T-helper 2 cell treated with Interferon-gamma antibody and Interleukin-4, amounts not matched to agents 100 ng/mL and 5 ng/mL, for 36 hours (primary cell): ENCODE measurements at places on chromosomes 7 and 10. TPM values are rescaled to one million over a fixed set of nuclear protein-coding genes. Genes with fewer than 3 reads are reported as not detected.

DRGX gene
- not detected in 2 replicates for total RNA-seq

ADIRF gene
- not detected in 2 replicates for total RNA-seq

HOXA5 gene
- not detected in 2 replicates for total RNA-seq

HEPACAM2 gene
- not detected in 2 replicates for total RNA-seq

OIT3 gene
- 0.11 TPM in 1 of 2 replicates, not detected in the other for total RNA-seq

CACNB2 gene
- 0.14 and 0.23 TPM in 2 replicates for total RNA-seq
